ENCODE measurements at places on chromosomes 2 and 18.

DNA sequence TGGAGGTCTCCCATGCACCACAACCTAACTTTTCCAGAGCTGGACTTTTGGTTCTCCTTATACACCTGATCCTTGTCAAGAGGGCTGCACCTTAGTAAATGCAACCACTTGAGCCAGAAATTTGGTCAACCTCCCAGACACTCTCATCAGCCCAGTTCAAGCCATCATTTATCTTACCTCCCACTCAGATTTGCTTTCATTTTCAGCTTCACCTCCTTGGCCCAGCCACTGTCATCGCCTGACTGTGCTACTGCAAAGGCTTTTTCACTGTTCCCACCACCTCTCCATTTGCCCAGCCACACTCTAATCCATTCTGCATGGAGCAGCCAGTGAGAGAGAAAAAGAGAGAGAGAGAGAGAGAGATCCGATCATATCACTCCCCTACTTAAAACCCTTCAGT is 112.4 kb upstream of the DDX18 start:
- DNase-seq: no peak

DNA sequence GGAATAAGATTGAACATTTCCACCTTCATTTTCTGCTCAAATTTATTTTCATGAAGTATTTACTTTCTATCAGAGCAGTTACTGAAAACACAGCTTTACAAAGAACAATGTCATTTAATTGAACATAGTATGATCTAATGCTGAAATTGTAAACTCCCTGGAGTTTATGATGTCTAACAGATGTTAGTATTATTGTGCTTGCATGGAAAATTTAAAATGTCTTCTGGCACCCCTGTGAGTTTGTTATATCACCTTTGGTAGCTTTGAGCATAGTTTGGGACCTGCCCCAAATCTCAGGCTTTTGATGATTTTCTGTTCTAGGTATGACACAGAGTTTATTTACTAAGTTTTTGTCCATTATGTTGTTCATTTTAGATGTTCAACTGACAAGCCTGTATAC is 28.1 kb downstream of the FAM171B start:
- DNase-seq: no peak

DNA sequence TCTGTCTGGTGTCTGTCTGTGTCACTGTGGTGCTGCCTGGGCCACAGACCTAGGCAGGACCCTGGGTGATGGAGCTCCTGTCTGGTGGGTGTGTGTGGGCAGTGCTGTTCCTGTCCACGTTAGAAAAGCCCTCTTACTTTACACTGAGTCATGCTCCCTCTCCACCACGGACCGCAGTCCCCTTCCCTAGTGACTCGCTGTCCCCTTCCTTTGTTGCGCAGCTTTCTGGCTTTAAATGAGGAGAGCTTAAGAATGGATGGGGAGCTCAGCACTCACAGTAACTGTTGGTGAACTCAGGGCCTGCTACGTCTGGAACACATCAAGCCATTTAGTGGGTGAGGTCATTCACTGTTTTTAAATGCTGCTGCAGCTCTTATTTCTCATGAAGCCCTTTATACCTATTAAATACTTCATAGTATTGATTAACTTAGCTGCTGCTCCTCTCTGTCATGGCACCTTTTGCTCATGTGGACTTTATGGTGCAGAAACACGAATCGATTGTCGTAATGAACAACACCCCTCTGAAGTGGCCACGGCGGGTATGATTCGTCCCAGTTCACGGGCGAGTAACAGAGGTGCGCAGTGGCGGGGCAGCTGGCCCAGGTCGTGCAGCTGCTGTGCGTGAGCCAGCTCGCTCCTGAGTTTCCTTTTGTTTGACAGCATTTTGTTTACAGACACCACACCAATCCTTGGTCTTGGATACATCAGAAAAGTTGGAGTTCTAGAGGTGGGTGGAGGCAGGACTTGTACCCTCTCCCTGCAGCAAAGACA is 100.4 kb downstream of the LDLRAD4 start:
- no peak for DNase-seq

DNA sequence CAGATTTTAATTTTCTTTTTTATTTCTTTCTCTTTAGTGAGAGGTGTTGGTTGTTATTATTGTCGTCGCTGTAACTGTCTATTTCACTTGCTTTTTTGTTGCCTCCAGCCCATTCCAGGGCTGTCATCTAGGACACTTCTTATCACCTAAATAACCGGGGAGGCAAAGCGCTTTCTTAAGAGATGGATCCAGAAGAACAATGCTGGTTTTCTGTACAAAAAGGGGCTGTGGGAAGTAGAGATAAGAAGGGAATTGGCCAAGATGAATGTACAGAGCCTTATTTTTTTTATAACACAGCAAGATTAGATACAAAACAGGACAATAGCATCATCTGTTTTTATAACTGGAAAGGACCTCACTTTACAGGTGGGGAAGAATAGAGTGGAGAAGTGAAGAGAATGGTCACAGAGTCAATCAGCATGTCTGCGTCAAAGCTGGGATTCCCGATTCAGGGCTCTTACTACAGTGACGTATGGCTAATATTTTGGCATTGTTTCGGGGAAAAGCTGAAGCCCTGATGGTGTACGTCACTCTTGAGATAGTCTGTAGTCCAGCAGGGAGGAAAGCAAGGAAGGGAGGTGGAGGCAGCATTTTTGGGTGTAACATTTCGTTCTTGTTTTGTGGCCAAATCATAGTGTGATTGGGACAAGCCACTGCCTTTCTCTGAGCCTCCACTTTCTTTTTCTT is 23.2 kb downstream of the IL1B start:
- no peak for DNase-seq

- DNase-seq: no peak
Observed at GRCh38 chr18:26482569-26482968, 65.8 kb downstream of the KCTD1 start.

DNA sequence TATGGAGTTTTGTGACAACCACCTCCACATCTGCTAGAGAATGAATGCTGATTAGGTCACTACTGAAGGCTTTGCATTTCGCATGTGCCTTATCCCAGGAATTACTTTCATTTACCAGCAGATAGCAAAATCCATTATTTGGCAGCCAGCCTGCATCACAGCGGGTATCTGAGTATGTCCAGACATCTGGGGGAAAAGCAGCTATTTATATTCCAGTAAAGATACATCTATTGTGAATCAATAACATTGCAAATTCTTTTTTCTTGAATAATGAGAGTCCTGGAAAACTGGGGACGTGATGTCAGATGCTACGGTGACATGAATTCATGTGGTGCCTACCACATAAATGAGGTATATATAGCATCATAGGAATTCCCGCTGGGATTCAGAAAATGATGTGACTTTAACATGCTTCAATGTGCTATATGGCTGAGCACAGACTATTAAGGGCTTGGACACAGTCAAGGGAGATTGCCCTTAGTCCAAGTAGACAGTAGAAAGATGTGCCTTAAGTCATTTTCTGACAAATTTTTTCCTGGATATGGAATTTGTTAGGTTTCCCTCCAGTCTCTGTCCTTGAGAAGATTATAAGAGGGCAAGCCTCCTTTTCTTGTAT is 84.2 kb upstream of the CD302 start:
- DNase-seq: no peak

- no peak for DNase-seq
Observed at GRCh38 chr2:236242057-236242495, 22.1 kb downstream of the ASB18 start.

- DNase-seq: no peak
Observed at GRCh38 chr18:54712758-54713157, 115.5 kb upstream of the RAB27B start.

GRCh38 chr2:233225230-233226068 is 26.0 kb upstream of the ATG16L1 start:
- no peak for DNase-seq

DNA sequence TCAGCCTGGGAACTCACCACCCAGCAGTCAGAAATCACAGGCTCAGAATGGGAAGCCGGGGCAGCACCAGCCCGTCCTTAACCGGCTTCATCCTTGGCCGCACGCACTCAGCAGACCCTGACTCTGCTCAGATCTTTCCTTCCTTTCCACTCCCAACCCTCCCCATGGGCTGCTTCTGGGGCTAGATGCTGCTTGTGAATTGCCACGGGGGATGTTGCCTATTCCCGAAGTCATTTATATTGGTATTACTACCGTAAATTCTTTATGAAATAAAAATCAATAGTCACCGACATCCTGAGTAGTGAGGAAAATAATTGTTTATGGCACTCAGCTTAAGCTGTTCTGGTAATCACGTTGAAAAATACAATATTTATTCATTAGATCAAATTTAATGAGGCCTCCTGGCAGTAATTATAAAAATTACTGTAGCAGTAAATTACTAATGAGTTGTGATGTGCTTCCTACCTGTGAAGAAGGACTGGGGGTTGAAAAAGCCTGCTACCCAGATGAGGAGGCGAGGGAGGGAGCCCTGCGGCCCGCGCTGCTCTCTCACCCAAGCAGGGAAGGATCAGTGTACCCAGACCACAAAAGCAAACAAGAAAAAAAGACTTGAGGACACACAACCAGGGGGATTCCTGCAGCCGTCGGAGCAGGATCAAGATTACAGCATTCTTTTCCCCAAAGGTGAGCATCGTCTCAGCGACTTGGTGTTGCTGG is 31.5 kb downstream of the CDCA7 start:
- no peak for DNase-seq

DNA sequence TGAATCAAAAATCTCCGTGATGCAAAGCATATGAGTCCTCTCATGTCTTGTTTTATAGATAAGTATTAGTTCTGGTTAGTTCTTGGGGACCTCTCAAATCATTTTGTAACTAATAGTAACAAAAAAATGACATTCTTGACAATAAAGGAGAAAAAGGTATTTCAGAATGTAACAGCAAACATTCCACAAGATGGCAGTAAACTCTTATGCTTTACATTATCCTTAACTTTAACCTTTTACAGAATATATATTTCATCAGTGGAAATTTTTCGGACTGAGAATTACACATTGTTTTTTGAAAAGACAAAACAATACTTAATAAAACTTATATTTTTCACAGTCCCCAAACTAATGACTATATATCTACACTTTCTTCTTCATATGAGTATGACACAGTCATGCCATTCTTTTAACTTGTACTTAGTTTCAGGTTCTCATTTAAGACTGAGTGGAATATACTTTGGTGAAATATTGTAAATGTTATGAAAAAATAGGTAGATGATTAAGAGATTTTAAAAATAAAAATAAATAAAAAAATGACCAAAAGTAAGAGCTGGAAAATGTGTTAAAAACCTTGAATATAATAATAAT is 142.9 kb upstream of the NXPH2 start:
- peak; percentile 38 for DNase-seq

- DNase-seq: no peak
Observed at GRCh38 chr2:97760480-97761049, 47.2 kb downstream of the ZAP70 start.

DNA sequence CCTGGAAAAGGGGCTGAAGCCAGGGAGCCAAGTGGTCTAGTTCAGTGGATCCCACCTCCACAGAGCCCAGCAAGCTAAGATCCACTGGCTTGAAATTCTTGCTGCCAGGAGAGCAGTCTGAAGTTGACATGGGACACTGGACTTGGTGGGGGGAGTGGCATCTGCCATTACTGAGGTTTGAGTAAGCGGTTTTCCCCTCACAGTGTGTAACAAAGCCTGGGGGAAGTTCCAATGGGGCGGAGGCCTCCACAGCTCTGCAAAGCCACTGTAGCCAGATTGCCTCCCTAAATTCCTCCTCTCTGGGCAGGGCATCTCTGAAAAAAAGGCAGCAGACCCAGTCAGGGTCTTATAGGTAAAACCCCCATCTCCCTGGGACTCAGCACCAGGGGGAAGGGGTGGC is 144.4 kb downstream of the PTPRM start:
- no peak for DNase-seq

- DNase-seq: peak; percentile 95
Observed at GRCh38 chr2:110101280-110101844, 14.3 kb downstream of the MALL start.

- no peak for DNase-seq
Observed at GRCh38 chr2:197677483-197677882, 2.1 kb upstream of the RFTN2 start.

DNA sequence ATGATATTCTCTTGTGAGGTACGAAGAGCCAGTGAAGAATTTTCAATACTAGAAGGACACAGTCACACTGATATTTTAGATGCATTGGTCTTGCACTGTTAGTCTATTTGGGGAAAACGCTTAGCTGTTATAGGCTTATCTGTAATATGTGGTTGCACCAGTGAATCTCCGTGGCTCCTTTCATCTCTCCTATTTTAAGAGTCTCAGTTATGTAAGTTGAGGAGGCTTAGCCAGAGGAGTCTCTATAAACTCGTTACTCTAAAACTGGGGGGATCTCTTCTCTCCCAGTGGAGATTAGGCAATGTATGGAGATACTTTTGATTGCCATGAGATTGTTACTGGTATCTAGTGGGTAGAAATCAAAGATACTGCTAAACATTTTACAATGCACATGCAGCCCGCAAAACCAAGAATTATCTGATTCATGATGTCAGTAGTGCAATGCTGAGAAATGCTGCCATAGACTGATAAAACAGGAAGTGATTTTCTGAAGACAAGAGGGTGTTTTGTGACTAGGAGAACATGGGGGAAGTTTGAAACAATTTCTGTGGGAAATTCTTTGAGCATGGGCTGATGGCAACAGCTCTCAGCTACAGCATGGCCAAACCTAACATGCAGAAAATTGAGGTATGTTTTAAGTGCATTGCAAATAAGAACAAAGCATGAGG is 339.1 kb downstream of the SOX11 start:
- no peak for DNase-seq

DNA sequence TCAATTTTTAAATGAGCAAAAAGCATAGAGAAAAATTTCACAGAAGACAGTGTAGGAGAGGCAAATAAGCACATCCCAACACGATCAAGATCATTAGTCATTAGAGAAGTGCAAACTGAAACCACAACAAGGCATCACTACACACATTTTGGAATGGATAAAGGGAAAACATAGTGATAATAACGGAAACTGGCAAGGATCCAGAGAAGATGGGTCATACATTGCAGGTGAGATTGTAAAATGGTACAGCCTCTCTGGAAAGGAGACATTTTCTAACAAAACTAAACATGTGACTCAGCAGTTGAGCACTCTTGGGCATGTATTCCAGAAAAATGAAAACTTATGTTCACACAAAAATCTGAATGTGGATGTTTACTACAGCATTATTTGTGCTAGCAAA is 98.3 kb upstream of the TMEM17 start:
- DNase-seq: no peak

- peak; percentile 85 for DNase-seq
Observed at GRCh38 chr2:235149240-235149659, 197.4 kb downstream of the SH3BP4 start.

- DNase-seq: no peak
Observed at GRCh38 chr2:121682396-121683298, 33.4 kb upstream of the CLASP1 start.

GRCh38 chr2:230153390-230153976 is 66.3 kb downstream of the SP110 start:
- no peak for DNase-seq

All from SJCRH30 (cell line).